ENCODE measurements at places on chromosomes 5 and 9.

GRCh38 chr5:179273441-179274145 lies 71.7 kb downstream of the ADAMTS2 start:
- DNase-seq = no peak

- DNase-seq = no peak
Measured at GRCh38 chr9:83012168-83012921, 50.6 kb downstream of the RASEF start.

- no peak for DNase-seq
Measured at GRCh38 chr9:86983620-86984259, 36.4 kb upstream of the GAS1 start.

GRCh38 chr9:81146241-81146640 lies 543.1 kb downstream of the TLE1 start:
- no peak for DNase-seq

- no peak for DNase-seq
Measured at GRCh38 chr5:107676702-107677101, 6.0 kb upstream of the EFNA5 start.

GRCh38 chr5:57549566-57549965 lies 67.0 kb upstream of the ACTBL2 start:
- DNase-seq = no peak

GRCh38 chr5:180673371-180674089 lies 24.1 kb upstream of the FLT4 start:
- DNase-seq = no peak

DNA sequence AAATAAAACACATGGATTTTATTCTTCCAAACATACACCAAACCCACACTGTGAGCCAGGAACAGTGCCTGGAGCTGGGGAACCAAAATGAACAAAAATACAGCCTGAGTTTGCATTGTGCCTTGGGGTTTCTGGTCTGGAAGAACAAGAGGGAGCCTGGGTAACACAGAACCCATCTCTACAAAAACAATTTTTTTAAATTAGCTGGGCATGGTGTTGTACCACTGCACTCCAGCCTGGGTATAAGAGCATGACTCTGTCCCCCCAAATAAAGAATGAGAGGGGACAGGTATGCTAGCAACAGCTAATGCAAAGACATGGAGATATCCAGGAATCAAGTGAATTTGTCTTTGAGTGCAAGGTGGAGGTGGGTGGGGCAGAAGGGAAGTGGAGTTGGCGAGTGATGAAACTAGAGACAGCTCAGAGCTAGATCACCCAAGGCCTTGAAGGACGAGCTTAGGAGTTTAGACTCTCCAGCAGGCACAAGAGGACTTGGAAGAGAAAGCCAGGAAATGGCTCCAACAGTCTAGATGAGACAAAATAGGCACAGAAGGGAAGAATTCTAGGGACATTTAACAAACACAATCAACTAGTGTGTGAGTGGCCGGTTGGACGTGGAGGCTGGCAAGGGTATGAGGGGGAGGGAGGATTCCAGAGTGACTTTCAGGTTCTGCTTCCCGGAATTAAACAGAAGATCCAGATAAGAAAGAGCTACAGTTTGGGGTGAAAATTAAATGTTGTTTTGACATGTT lies 47.4 kb downstream of the FNBP1 start:
- DNase-seq = peak; percentile 48

DNA sequence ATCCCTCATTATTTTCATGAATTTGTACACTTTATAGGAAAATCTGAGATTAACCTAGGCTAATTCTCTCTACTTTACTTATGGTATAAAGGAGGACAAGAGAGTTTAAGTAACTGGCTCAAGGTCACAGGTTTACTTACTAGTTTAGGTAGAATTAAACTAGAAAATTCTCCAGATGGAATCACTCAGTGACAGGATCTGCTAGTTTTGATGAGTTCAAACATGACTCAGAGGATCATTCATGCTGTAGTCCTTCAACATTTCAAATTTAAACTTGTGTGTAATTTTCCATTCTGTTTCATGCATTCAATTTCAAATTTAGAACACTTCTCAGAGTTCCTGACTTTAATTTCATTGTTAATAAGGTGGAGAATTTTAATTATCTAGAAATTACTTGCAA lies 485.7 kb upstream of the TUSC1 start:
- no peak for DNase-seq

DNA sequence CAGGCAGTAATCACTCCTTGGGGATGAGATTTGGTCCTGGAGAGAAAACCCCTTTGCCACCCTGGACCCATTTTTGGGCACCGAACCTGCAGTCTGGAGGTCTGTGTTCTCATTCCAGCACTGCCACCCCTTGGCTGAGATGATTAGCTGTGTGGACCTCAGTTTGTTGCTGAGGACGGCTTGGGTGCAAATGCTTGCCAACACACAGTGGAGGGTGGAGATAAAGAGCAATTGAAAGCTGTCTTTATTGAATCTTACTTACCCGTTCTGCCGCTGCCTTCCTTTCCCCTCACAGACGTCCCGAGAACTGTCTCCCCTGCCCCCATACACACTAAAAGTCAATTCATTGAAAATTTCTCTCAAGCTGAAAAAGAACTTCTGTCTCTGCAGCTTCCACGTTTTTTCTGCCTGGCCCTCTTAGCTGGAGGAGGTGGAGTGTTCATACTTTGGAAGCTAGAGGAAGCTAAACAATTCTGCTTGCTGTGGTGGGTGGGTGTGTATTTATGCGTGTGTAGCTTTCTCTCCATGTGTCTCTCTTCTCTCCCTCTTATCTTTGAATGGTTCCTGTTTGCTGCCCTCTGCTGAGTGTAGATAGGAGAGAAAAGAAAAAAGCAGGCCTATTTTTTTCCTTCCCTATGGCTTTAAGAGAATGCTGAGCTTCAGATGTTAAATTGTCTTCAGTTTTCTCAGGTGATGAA lies 6.6 kb downstream of the GALNT10 start:
- peak; percentile 30 for DNase-seq

GRCh38 chr5:109278141-109278540 lies 131.6 kb downstream of the PJA2 start:
- DNase-seq = no peak

DNA sequence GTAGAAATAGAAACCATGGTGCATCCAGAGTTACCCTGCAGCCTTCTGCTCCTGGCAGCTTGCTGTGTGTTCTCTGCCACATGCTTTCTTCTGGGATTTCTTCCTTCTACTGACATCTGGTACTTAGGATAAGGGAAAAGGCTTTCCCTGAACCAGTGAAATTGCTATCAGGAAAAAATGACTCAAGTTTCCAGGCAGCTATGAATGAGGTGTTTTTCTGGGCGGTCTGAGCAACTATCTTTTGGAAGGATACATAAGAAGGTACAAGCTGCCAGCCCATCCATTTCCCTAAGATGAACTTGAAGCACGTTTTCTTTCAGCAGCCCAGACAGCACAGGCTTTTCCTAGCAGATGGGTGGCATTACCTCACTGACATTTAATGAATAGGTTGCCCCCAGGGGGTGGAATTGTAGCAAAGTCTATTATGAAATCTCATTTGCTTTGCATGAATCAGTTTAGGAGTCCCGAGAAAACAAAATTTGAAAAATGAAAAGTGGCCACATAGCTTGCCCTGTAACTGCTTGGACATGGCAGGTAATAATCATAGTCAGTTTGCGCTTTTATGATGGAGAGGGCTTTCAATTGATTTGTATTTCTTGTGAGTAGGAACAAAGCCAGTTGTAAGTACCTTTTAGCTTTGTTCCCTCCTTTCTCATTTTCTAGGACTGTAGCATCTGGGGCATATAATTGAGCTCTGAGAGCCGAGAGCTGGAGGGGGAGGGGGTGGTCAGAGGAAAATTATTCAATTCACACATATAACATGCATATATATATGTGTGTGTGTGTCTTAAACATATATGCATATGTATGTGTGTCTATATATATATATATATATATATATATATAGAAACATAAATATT lies 108.5 kb downstream of the C9orf152 start:
- peak; percentile 32 for DNase-seq

- DNase-seq = no peak
Measured at GRCh38 chr9:135240871-135241311, 153.4 kb downstream of the OLFM1 start.

GRCh38 chr9:128361986-128362646 lies 9.1 kb upstream of the URM1 start:
- peak; percentile 70 for DNase-seq

- no peak for DNase-seq
Measured at GRCh38 chr9:76086539-76086938, 196.1 kb downstream of the PCSK5 start.

GRCh38 chr5:174947548-174947947 lies 223.2 kb downstream of the MSX2 start:
- no peak for DNase-seq

- DNase-seq = no peak
Measured at GRCh38 chr5:72608297-72608696, 101.1 kb upstream of the ZNF366 start.

DNA sequence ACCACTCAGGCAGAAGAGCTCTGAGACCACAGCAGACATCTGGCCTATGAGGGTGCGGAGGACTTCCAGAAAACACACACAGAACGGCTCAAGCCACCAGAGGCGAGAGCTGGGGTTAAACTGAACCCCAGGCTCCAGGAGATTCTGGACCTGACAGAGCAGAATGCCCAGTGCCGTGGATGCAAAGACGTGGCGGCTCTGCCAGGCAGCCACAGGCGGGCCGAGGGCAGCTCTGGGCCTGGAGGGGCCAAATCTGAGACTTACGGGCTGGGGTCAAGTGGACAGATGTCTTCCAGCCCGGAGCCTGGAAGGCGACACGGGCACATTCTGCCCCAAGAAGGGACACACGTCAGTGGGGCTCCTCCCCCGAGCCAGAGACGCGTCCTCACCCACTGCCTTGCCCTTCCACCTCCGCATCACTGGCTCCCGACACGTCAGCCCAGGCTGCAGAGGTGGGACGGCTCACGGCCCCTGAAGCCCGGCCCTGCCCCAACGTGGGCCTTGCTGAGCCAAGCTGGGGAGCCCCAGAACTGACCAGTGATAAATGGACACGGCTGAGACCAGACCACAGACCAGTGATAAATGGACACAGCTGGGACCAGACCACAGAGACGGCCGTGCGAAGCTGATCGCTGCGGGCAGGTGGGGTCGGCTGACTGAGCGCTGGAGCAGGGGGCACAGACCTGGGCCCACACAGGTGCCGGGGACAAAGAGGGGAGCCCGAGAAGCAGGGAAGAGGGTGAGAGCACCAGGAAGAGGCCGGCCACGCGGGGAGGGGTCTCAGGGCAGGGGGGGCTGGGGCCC lies 40.9 kb upstream of the NSMF start:
- DNase-seq = no peak

DNA sequence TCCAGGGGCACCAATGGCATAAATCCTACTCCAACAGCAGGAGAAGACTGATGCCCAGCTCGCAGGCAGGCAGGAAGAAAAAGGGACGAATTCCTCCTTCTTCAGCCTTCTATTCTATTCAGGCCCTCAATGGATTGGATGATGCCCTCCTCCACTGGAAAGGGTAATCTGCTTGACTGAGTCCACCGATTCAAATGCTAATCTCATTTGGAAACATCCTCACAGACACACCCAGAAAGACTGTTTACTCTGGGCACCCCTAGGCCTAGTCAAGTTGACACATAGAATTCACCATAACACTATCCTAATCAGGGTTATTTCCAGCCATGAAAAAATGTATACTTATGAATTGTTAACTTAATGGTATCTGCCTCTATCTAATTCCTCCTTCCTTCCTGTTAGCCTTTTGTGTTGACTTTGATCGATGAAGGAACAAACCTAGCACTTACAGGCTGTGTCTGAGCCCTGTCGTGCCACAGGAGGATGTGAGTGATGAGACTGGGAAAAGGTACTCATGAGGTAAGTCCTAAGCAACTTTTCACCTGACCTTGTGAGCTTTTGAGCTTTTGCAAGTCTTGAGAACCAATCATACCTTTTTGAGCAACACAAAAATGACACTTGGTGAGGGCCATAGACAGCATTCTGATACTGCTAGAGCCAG lies 36.5 kb downstream of the FOXD1 start:
- DNase-seq = no peak

DNA sequence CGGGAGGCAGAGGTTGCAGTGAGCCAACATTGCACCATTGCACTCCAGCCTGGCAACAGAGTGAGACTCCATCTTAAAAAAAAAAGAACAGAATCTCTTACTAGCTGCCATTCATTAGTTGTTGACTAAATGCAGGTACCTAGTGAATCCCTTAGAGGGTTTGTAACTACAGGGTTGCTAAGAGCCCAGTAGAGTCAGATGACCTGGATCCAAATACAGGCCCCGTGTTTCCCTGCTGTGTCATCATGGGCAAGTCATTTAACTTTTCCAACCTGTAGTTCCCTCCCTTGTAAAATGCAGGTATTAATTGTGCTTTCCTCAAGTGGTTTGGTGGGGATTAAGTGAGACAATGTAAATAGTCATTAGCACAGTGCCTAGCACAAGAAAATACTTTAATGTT lies 32.8 kb downstream of the PLAC8L1 start:
- DNase-seq = no peak

- DNase-seq = no peak
Measured at GRCh38 chr5:54829102-54829501, 156.3 kb downstream of the ESM1 start.

DNA sequence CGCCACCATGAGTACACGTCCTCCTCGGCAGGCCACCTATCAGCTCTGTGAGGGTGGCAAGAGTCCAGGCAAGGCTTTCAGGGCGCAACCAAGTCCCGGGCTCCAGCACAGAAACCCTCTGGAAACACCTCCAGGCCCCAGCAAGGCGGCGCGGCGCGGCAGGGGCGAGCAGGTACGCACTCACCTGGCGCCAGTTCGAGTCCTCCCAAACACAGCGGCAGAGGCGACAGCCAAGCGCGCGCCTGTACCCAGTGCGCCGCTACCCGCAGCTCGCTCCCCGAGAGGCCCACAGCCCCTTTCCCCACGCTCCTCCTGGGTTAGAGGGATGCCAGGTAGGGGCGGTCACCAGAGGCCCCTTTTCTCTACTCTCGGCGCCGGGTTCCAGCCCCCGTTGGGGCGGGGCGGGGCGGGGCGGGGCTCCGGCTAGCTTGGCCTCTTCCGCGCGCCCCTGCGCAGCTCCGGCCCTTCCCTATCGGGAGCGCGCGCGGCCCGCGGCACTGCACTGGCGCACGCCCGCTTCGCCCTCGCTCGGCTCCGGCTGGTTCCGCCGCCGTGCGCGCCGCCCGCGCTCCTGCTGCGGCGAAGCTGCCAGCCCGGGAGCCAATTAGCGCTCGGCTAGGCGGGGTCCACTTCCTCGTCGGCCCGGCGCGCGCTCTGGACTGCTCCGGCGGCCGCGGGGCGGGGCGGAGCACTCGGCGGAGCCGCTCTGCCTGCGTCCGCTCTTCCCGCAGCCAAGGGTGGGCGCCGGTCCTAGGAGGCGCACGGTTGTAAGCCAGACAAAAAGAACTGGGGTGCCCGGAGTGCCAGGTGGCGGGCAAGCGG lies at the start of the genes NMRK1 and OSTF1:
Gene NMRK1 (minus strand): TSS at position 332 of the 822 bp plus-strand sequence. CDS start 5,040 bp downstream, outside the sequence.
Gene OSTF1 (plus strand): TSS at position 691 of the 822 bp plus-strand sequence. CDS start 179 bp downstream, outside the sequence.
- DNase-seq = peak; percentile 92

Data from NB4 (cell line).